ENCODE measurements at places on chromosomes 13 and 19. TPM values are rescaled to one million over a fixed set of nuclear protein-coding genes. Genes with fewer than 3 reads are reported as not detected.

SLITRK1 gene
- total RNA-seq, result not detected

CYP2A6 gene
- not detected for total RNA-seq

CRX gene
- total RNA-seq, result not detected

GNG7 gene
- total RNA-seq, result not detected

KIRREL2 gene
- total RNA-seq, result not detected

GJB6 gene
- total RNA-seq, result not detected

LIPE gene
- total RNA-seq, result 3.7 TPM

FUZ gene
- 22.6 TPM for total RNA-seq

SPRED3 gene
- total RNA-seq, result 1.5 TPM

IZUMO1 gene
- not detected for total RNA-seq

ZNF177 gene
- 1.7 TPM for total RNA-seq

CACNA1A gene
- 0.19 TPM for total RNA-seq

ELL gene
- total RNA-seq, result 10.0 TPM

PALM gene
- 7.8 TPM for total RNA-seq

PTH2 gene
- total RNA-seq, result not detected

UBE2S gene
- total RNA-seq, result 54.9 TPM

SIGLEC8 gene
- total RNA-seq, result not detected

AP1M2 gene
- total RNA-seq, result 1.6 TPM

GGN gene
- total RNA-seq, result 0.59 TPM

FCGBP gene
- total RNA-seq, result 0.43 TPM

NALCN gene
- total RNA-seq, result 2.7 TPM

OR7C2 gene
- total RNA-seq, result not detected

REEP6 gene
- 7.4 TPM for total RNA-seq

PRKCG gene
- total RNA-seq, result not detected

PEAK3 gene
- total RNA-seq, result 0.16 TPM

RAB3A gene
- 2.7 TPM for total RNA-seq

Data from myocyte (in vitro differentiated cells).